Activated CD4-positive, alpha-beta T cell treated with anti-CD3 and anti-CD28 coated beads, Interleukin-2, Interleukin-6, amounts not matched to agents 100 ng/mL and 50 ng/mL, durations not matched to agents 16 hours and 8 hours (primary cell): ENCODE measurements at places on chromosomes 1 and 21.

GRCh38 chr1:217322834-217323233 is 308.1 kb downstream of the GPATCH2 start:
- no peak for DNase-seq

DNA sequence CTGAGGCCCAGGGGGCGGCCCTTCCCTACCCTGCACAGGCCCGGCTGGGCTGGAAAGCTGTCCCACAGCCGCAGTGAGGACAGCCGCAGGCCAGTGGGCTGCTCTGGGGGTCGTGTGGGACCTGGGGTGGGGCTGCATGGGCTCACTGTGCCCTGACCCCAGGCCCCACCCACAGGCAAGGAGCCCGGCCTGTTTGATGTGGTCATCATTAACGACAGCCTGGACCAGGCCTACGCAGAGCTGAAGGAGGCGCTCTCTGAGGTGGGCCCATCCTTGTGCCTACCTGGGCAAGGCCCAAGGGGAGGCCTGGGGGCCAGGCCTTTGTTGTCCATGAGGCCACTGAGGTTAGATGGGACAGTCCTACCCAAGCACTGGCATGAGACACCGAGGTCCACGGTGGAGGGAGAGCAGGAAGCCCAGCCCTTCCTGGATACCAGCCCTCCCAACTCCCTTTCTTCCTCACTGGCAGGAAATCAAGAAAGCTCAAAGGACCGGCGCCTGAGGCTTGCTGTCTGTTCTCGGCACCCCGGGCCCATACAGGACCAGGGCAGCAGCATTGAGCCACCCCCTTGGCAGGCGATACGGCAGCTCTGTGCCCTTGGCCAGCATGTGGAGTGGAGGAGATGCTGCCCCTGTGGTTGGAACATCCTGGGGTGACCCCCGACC is 1.4 kb upstream of the GJC2 start:
- no peak for DNase-seq

DNA sequence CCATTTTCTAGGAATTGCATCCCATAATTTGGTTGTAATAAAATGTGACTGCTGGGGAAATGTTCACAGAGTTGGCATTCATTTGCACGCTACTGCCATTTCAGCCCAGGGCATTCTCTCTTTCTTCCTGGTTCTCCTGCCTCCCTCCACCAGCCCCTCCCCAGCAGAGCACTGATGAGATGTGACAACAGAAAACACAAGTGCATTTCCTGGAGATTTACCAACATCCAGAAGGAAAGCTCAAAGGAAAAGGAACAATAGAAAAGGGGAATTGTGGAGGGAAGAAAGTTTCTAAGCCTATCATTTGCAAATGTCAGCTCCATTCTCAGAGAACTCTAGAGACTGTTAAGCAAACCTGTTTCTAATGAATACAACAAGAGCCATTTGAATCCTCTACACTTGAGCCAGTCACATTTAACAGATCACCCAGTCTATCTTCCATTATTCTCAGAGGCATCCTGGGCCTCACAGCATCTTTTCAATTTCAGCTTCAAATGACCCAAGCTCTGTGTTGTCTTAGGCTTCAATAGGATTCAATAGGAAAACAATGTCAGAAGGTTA is 395.6 kb upstream of the PBX1 start:
- no peak for DNase-seq

DNA sequence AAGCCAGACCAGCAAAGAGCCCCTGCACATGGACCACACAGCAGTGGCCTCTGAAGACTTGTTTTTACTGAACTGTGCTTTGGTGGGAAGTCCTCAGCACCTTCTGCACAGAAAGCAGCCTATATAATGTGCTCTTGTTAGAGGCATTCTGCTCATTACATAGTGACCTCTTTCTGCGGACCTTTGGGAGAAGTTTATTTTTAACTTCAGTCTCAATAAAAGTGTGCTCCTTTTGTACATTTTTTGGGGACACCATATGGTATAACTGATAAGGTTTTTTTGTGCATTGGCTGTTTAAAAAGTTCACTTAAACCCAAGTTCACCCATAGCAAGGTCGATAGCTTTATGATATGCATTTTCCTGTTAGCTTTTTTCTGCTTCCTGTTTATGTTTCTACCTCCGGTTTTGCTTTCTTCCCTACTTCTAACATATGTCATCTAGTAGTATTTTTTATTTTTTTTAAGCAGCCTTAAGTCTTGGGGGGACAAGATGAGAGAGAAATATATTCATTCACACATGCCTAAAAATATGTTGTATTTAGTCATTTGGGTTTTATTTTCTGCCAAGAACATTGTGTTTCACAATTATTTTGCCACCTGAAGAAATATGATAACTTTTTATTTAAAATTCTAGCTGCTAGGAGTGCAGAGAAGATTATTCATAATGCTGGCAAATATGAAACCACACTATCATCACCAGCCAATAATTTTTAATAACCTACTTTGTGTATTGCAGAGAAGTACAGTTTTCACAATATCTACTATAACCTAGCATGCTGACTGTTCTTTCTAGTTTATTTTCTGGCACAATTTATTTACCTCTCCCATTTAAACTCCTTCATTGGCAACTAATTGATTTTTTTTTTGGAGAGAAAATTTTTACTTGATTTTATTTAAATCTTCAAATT is 22.9 kb upstream of the SLC19A2 start:
- DNase-seq: no peak

DNA sequence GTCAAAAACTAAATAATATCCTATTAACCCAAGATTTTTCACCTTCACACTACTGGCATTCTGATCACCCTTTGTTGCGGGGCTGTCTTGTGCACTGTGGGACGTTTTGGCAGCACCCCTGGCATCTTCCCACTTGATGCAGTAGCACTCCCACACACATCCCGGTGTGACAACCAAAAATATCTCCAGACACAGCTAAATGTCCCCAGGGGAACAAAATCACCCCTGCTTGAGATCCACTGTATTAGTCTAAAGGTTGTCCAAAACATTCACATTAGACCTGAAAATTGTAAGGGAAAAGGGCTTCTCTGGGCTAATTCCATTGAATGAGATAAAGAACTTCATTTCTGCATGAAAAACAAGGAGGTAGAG is 37.8 kb downstream of the PLEKHO1 start:
- DNase-seq: no peak

DNA sequence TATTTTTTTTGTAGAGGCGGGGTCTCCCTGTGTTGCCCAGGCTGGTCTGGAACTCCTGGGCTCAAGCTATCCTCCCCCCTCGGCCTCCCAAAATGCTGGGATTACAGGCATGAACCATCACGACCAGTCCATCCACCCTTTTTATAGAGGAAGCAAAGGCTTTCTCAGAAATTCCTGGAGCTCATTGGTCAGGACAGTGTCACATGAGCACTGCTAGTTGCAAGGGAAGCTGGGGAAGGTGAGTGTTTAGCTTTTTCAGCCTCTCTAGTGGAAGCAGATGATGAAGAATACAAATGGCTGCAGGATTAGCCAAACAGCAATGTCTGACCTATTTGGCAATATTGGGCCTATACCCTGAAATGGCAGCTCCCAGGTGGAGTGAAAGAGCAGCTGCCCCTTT is 8.0 kb downstream of the IGFN1 start:
- DNase-seq: no peak

- DNase-seq: no peak
Observed at GRCh38 chr1:1187938-1188337, 14.3 kb downstream of the TTLL10 start.

GRCh38 chr1:67879485-67879884 is 46.2 kb upstream of the GNG12 start:
- no peak for DNase-seq

- no peak for DNase-seq
Observed at GRCh38 chr21:46081022-46081861, 16.7 kb upstream of the COL6A2 start.

DNA sequence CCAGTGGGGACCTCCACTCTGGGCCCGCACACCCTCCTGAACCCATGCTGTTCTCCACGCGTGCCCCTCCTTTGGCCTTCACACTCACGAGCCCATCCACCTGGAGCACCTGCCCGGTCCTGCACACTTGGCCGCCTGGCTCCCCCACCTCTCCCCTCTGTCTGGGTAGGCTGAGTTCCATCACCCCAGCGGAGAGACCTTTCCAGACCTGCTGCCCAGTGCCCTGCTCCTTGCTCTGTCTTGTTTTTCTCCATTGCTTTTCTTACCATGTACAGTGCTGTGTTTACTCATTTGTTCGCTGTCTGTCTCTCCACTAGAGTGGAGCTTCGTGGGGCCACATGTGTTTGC is 351.0 kb upstream of the VAMP3 start:
- no peak for DNase-seq

DNA sequence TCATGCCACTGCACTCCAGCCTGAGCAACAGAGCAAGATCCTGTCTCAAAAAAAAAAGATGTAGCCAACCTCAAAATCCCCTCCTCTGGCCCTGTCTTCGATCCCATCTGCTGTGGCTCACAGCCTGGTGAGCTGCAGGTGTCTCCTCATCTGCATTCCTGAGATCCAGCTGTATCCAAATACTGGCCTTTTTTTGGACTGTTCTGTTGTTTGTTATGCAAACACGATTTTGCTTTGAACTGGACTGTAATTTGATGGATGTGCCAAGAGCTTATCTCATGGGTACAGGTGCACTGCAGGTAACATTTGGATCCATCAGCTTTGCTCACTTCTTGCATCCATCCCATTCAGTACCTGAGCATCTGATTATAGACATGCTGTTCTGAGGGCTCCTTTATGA is 14.1 kb upstream of the FAM43B start:
- no peak for DNase-seq

- DNase-seq: no peak
Observed at GRCh38 chr1:201573923-201574322, 35.0 kb downstream of the NAV1 start.

GRCh38 chr1:101664726-101665125 is 332.0 kb downstream of the OLFM3 start:
- no peak for DNase-seq

DNA sequence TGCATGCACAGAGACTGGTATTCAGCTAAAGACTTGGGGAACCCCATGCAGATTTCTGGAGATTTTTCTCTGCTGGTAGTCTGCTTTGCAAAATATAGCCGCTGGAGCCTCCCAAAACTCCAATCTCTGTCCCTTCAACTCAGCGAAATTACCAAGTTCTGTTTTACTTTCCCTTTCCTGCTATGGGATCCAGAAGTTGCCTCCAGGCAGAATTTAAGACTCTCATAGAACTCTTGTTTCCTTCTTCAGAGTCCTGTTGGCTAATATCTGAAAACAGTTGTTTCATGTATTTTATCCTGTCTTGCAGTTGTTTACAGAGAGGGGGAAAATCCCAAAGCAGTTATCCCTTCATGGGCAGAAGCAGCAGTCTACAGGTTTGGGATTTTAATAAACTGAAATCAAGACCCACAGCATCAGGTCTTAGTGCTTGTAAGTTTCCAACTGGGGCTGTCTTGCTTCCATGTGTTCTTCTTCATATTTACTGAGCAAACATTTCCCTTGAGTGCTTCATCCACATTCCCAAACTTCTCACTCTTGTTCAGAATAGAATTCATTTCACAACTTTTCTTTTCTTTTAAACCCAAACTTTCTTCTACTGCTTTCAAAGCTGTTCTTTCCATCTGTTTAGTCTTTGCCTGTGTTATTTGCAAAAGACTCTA is 221.3 kb upstream of the DMRTA2 start:
- DNase-seq: no peak

GRCh38 chr1:160839746-160840145 is 22.9 kb downstream of the CD244 start:
- no peak for DNase-seq

DNA sequence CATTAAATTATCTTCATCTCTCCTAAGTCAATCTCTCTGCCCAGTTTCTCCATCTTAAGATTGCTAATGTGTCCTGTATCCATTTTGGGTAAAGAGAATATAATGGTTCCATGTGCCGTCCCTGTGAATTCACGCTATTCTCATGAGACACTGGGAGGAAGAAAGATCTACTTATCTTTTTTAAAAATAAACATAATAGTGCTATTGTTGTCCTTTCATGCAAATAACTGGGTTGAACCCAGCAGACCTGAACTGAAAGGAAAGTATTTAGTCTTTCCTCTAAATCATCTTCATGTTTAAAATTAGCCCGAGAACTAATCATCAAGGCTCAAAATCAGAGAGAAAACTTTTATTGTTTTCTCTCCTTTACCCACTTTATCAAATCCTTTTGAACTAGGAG is 22.4 kb downstream of the SLAMF1 start:
- no peak for DNase-seq

- no peak for DNase-seq
Observed at GRCh38 chr1:104987210-104987609, 1237.5 kb downstream of the AMY1C start.

DNA sequence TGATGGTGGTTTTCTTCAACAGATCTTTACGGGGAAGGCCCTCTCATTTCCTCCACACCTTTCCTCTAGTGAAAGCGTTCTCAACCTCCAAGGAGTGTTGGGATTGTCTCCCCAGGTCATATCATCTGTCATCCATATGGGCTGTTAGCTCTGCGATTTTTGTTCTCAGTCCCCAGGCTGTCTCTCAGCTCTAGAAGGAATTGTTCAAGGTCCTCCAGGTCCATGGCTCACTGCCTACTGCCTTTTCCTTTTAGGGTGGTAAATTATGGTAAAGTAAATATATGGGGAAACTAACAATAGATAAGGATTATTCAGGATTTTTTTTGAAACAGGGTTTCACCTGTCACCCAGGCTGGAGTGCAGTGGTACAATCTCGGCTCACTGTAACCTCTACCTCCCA is 37.6 kb downstream of the ELF3 start:
- no peak for DNase-seq

DNA sequence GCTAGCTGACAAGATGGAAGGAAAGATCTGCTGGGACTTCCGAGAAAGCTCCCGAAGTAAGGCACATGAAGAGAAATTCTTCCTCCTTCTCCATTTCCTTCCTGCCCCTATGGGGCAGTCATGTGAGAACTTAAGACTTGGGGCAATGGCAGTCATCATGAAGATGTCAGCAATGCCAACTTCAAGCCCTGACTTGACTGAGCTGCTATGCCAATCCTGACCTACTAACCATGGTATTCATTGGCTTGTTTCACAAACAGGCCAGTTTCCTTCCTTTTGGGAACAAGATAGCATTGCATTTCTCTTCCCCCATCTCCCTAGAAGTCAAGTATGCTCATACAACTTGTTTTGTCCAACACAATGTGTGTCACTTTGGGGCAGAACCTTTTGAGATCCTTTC is 25.5 kb downstream of the GRIK1 start:
- no peak for DNase-seq

- no peak for DNase-seq
Observed at GRCh38 chr1:181016563-181016962, 6.1 kb downstream of the STX6 start.

DNA sequence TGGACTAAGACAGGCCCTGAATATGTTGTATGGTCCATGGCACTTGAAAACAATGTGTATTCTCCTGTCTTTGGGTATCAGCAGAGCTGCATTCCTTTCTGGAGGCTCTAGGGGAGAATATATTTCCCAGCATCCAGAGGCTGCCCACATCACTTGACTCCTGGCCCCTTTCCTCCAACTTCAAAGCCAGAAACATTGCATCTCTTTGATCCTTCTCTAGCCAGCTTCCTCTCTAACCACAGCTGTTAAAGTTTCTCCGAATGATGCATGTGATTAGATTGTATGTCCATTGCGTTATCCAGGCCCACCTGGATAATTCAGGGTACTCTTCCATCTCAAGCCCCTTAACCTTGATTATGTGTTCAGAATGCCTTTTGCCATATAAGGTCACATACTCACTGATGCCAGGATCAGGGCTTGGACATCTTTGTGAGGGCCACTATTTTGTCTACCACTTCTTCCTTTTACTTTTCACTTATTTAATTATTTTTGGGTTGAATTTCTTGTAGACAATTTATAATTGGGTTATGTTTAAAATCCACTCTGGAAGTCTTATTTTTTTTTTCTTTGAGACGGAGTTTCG is 5.3 kb downstream of the CHD1L start:
- no peak for DNase-seq

- peak; percentile 57 for DNase-seq
Observed at GRCh38 chr1:56688522-56689026, 43.5 kb downstream of the PRKAA2 start.
